Stimulated activated CD4-positive, alpha-beta T cell treated with anti-CD3 and anti-CD28 coated beads, Interleukin-4, amount 100 ng/mL, for 24 hours (primary cell): ENCODE measurements at places on chromosomes 7 and 10.

GRCh38 chr7:74101061-74101681 lies 17.6 kb downstream of the LIMK1 start:
- DNase-seq = no peak

- no peak for DNase-seq
These were observed 2.0 kb upstream of the GATA3 start for GRCh38 chr10:8052341-8052955.

DNA sequence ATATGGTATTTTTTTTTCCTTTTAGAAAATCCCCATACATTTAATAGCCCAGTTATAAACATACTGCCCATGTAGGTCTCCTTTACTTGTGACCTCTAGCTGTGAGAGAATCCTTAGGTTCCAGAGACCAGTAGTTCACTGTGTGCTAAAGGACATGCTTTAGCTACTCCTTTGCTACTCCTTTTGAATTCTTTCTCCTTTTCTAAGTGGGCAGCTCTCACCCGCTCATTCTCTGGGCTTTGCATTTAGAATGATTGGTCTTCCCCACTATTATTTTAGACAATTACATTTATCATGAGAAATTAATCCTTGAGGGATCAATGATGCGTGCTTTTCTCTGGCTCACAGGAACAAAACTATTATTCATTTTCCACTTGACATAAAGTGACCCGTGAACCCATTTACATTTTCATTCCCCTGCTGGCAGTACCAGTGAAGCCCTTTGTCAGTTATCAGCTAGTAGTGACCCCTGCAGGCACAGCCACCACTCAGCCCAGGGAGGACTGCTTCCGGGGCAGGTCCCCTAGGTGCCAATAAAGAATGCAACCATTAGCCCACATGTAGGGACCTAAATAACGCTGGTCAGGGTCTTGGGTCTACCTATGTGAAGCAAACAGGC lies 844.3 kb downstream of the CNTNAP2 start:
- DNase-seq = no peak

- no peak for DNase-seq
These were observed 78.4 kb downstream of the CYP26A1 start for GRCh38 chr10:93152136-93152535.

DNA sequence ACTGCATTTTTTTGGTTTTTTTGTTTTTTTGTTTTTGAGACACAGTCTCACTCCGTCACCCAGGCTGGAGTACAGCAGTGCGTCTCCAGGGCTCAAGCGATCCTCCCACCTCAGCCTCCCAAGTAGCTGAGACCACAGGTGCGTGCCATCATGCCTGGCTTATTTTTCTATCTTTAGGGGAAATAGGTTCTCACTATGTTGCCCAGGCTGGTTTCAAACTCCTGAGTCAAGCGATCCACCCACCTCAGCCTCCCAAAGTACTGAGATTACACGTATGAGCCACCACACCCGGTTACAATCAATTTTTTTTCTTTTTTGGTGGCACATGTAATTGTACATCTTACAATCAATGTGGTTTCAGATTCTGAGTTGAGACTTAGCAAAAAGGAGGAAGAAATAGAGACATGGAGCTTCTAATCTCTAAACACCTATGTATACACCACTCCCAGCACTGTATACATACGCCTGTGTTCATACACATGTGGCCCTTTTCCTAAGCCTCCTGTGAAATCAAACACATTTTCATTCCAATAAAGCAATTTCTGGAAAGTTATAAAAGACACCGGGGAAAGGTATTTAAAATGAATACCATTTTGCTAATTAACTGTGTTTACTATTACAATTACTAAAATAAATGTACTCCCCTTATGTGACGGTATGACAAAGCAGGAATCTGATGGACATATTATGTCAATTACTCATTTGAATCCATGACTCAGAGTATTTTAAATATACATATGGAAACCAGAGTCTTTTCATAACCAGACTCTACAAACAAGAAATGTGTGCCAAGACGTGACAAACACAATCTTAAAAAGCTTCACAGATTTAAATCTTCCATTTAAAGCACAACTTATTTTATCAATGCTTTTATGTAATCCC lies 40.9 kb downstream of the SMURF1 start:
- DNase-seq = peak; percentile 62

GRCh38 chr7:29045258-29046086 lies 87.3 kb upstream of the TRIL start:
- no peak for DNase-seq

DNA sequence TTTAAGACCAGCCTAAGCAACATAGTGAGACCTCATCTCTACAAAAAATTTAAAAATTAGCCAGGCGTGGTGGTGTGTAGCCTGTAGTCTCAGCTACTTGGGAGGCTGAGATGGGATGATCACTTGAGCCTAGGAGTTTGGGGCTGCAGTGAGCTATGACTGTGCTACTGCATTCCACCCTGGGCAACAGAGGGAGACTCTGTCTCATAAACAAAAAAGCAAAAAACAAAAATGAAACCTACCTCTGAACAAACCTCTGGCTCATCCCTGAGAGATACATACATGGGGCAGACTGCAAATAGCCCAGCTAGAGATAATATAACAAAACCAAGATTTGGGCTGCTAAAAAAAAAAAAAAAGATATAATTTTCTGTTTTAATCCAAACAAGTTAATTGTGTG lies 19.5 kb downstream of the C10orf67 start:
- DNase-seq = no peak

DNA sequence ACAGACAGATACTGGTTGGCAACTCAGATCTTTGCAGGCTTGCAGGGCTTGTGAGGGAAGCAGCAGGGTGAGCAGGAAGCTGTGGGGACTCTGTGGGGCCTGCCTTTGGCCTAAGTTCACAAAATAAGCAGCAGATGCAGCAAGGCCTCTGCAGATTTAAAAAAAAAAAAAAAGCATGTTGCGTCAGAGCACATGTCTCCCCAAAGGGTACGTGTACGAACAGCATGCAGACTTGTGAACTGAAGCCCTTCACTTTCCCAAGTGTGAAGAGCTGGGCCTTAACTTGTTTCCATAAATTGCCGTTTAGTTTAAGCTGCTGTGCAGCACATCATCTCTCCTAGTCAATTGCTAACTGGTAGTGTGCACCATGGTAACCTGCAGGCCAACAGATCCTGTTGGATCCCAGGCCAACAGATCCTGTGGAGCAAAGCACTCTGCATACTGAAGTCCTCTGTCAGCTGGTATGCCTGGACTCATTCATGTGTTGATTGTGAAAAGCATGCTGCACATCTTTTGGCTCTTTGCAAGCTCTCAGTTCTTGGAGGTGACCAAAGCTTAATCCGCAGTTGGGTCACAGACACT lies 10.8 kb upstream of the XPNPEP1 start:
- DNase-seq = no peak

DNA sequence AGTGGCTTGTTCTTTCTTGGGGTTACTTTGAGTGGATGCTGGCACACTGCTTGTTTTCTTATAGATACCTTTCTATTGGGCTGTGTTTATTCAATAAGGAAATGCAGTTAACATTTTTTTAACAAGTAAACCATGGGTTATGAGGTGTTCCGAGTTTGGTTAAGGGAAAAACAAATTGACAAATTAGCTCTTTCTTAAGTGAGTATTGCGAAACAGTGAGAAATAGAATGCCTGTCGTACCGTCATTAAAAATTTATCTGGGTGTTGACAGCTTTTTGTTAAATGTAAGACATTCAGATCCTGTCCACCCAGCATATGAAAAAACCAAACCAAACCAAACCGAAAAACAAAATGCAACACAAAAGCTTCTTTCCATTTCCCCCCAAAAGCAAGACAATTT lies 6.2 kb downstream of the CUX1 start:
- no peak for DNase-seq

DNA sequence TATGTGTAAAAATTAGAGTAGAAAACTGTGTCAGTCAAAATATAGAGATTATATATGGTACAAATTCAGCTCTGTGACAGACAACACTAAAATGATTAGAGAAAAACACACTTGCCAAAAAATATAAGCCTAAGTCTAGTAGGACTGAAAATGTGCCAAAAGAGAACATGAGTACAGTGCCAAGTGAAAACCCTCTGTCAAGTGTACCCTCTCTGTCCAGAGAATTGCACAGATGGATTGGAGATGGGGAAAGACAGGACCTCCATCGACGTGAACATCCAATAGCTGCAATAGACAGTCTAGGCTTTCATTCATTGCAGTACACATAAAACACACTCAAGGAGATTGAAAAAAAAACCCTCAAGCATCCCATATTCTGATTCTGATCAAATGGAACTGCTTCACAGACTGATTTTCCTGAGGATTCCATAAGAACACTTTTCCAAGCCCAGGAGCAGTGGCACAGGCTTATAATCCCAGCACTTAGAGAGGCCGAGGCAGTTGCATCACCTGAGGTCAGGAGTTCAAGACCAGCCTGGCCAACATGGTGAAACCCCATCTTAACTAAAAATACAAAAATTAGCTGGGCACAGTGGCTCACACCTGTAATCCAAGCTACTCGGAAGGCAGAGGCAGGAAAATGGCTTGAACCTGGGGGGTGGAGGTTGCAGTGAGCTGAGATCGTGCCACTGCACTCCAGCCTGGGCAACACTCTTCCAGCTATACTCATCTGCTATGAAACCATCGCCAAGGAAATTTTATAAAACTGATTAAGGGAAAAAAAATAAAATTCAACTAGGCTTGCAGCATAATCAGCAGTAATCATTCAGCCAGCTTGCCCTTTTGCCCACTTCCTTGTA lies 110.0 kb upstream of the TRIM24 start:
- DNase-seq = no peak

DNA sequence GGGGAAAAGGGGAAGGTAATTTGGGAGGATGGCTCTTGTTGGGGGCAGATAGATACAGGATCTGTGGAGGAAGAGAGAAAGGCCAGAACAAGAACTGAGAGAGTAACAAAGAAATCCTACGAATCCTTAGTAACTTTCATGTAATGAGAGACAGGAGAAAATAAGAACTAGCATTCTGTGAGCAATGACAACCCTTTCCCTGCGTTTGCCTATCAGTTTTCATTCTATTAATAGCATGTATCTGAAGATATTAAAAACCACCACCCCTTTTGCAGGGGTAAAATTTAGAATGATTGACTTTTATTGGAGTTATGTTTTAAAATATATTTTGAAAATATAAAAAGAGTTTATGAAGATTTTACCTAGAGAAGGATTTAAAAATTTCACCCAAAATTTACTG lies 132.8 kb downstream of the ZEB1 start:
- DNase-seq = no peak

- DNase-seq = no peak
These were observed at the start of gene RGR for GRCh38 chr10:84244651-84245270. RGR (plus strand) TSS chr10:84245053; CDS start chr10:84245091, 38 bp downstream.

- DNase-seq = no peak
These were observed 76.8 kb downstream of the TPST1 start for GRCh38 chr7:66281678-66282590.

DNA sequence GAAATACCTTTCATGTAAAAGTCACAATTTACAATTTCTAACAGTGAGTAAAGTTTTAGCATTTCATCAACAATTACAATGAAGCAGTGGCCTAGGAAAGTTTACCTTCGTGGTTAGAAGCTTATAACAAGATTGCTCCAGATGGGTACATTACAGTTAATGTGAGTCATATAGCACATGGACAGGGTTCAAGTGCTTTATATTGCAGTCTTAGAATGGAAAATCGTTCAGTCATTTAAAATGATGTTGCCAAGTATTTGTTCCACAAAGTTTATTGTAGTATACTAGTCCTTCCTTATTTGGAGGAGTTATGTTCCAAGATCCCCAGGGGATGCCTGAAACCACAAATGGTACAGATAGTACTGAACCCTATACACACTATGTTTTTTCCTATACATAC lies 174.6 kb upstream of the TARP start:
- no peak for DNase-seq

DNA sequence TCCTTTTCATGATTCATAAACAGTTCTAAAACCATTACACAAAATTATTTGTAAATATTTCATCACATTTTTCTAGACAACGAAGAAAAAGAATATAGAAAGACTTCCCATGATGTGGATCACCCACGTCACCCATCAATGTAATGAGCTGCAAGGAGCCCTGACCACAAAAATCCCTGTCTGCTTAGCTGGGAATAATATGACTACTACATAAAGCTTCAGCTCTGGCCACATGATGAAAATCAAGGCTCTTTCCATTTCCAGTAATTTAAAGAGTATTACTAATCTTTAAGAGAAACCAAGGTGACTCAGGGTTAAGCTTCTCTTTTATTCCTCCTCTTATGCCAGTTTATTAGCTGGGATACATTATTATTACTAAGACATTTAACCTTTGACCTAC lies 180.8 kb upstream of the CACNA2D1 start:
- DNase-seq = no peak

GRCh38 chr10:124867304-124867703 lies 65.7 kb downstream of the ABRAXAS2 start:
- DNase-seq = no peak
